ENCODE measurements at places on chromosomes 16 and 17.

- no peak for DNase-seq
These were observed 101.9 kb upstream of the COX10 start for GRCh38 chr17:13967416-13967815.

GRCh38 chr17:38325221-38325851, 18.4 kb downstream of the GPR179 start:
- no peak for DNase-seq

GRCh38 chr16:12459391-12460063, 344.2 kb downstream of the CPPED1 start:
- DNase-seq: no peak

GRCh38 chr17:17122781-17123483, 80.7 kb downstream of the MPRIP start:
- DNase-seq: no peak

GRCh38 chr17:58060596-58061191, 22.5 kb upstream of the DYNLL2 start:
- DNase-seq: no peak

DNA sequence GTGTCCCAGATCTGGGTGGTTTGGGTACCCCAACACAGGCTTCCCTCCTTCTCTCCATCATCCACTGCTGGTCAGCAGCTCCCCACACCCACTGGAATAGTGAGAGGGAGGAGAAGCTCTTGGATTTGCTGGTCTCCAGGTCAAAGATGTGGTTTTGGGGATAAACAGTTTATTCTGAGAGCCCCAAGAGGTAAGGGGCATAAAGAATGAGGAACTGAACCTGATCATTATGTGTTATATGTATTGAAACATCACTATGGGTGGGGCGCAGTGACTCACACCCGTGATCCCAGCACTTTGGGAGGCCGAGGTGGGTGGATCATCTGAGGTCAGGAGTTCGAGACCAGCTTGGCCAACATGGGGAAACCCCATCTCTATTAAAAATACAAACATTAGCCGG, 3.9 kb downstream of the DPEP2 start:
- no peak for DNase-seq

- no peak for DNase-seq
These were observed 8.8 kb downstream of the CTRB1 start for GRCh38 chr16:75227361-75228142.

DNA sequence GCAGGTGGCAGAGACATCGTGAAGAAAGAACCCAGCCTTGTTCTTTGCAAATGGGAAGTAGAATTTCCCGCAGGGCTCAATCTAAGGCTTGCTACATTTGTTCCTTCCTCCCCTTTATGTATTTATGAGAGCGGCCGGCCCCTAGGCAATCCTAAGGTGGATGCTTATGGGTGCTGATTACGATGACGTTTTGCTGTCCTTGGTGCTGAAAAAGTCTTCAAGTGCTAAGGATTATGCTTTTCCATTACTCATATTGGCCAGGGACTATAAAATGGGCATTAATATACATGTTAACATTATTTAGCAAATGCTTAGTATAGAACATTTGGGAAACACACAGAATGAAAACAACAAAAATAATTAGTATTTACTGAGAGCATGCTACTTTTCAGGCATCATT, 313.3 kb upstream of the XYLT1 start:
- no peak for DNase-seq

DNA sequence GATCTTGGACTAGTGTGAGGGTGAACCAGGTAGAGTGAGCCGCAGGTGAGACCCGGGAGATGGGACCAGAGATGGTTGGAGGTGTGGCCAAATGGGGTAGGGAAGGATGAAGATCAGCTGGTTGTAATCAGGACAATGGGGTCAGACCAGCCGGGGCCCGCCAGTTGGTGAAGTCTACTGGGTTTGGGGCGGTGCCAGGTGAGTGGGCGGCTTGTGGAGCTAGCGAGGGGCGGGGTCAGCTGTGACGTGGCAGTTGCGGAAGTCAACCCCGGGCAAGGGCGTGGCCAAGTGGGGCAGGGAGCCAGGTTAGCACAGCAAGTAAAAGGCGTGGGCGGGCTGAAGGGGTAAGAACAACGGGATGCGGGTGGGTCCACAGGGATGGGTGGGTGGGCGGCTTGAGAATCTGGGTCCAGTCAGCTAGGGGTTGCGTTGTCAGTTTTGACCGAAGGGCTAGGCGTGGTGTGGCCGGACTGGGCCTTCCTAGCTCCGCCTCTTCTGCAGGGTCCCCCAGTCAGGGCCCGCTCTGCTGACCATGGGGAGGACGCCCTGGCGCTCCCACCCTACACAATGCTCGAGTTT, 25.5 kb upstream of the ALKBH5 start:
- DNase-seq: peak; percentile 77

DNA sequence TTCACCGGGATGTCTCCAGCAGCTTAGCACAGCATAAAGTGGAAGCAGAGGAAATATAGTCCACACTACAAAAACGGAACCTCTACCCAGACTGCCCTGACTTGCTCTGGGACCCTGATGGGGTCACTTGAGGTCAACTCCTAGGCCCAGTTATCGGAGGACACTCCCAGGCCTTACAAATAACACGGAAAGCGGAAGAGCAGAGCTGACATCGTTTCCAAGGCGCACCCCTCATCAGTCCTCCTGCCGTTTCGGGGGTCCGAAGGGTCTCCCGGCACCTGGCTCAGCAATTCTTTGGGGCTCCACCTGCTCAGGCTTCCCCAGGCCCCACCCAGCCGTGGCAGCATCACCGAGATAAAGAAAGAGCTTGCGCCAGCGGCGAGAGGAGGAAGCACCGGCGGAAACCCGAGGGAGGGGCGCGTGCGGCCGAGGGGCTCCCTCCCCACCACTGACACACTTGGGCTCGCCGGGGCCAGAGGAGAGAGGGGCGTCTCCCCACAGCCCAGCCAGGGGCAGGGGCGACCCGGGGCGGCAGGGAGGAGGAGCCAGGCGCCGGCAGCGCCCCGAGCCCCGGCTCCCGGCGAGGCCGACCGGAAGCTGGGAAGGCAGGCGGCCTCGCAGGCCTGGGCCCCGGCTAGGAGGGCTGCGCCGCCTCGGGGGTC, 727 bp downstream of the CORO7 start:
- peak; percentile 59 for DNase-seq

GRCh38 chr17:3613124-3613523, 3.9 kb upstream of the TRPV1 start:
- no peak for DNase-seq

- DNase-seq: no peak
These were observed 1.7 kb upstream of the IL17C start for GRCh38 chr16:88636488-88637265.

DNA sequence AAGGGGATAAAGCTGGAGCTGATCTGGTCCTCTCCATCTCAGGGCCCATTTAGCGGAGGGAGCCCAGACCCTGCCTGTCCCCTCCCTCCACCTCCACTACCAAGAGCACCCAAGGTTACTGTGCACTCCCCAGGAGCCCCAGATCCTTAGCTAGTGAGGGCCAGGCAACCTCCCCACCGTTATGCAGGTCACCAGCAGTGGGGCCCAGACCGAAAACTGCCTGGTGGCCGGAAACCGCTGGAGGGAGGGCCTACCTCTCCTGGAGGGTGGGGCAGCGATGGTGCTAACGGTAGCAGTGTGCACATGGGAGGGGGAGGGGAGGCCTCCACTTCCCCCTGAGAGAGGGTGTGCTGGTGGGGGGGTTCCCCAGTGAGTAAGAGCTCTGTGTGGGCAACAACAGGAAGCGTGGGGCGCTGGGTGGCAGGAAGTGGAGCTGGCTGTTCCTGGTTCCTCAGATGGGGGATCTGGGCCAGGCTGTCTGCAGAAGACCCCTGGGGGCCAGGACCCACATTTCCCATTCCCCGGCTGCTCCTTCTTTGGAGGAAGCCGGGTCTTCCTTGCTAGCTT, 4.4 kb downstream of the FMNL1 start:
- no peak for DNase-seq

Measured in hematopoietic multipotent progenitor cell treated with erythropoietin and hydrocortisone succinate and interleukin-3 and kit ligand, for 17 days (in vitro differentiated cells).